ENCODE measurements at places on chromosomes 4 and X.

- DNase-seq = no peak
Measured at GRCh38 chr4:186628058-186628711, 72.8 kb upstream of the MTNR1A start.

- no peak for DNase-seq
Measured at GRCh38 chr4:9832640-9833039, 51.2 kb downstream of the DRD5 start.

DNA sequence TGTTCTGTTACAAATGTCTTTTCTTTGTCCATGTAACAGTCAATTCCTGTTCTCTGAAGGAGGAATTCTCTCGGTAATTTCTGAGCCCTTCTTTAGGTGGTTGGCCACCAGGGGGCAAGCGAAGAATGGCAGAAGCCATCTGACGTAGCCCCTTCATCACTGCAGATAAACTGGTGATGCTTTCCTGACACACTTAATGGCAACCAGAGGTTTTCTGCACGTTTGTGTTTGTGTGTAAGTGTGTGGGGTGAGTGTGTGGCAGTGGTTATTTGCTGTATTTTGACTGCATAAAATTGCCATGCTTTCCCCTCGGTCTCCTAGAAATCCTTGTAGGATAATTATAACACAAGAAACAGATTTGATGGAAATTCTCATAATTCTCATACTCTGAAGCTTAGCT lies 64.8 kb upstream of the STOX2 start:
- peak; percentile 73 for DNase-seq

DNA sequence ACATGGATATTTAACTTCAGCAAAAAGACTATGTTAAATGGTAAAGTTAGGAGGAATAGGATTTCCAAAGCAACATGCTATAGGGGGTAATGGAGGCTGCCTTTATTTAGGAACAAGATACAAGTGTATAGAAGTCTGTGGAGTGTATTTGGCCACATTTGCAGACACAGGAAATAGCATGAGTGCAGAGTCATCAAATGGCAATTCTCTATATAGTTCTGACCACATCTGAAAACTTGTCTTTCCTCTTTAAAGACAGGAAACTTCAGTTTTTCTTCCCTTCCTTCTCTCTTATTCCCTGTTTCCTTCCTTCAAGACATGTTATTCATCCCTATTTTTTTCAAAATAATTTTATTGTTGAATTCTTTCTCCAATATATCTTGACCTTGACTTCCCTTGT lies 119.3 kb upstream of the PITX2 start:
- no peak for DNase-seq

DNA sequence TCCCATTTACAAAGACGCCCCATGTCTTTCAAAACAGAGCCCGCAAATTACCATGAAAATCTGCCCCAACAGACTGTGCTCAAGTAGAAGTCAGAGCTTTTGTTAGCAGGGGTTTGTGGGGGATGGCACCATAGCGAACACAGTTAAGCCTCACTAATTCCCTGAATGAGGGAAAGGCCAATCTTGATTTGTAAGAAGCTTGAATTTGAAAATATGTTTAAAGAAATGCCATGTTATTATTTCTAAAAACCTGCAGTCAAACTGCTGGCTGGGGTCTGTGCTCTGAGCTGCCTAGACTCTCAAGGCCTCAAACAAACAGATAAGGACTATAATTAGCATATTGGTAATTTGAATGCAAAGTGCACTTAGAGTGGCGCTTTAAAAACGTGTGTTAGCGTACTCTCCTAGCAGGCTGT lies 9.4 kb upstream of the PAK3 start:
- no peak for DNase-seq

- no peak for DNase-seq
Measured at GRCh38 chrX:18769812-18770573, 62.5 kb downstream of the PPEF1 start.

DNA sequence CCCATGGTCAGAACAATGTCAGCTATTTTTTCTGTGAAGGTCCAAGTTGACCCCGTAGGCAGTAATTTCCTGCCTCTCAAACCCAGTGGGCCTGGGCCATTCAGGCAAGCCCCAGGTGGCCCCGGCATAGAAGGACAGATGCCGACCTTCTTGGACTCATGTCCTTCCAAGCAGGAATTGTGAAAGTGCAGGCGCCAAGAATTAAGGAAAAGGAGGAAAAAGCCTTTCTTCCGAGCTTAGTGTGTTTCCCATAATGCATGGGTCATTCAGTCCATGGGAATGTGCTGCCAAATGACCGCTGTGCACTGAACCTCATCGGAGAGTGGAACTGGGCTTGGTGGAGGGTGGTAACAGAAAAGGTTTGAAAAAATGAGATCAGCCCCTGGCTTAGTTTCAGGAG lies 196.5 kb upstream of the HS3ST1 start:
- DNase-seq = no peak

DNA sequence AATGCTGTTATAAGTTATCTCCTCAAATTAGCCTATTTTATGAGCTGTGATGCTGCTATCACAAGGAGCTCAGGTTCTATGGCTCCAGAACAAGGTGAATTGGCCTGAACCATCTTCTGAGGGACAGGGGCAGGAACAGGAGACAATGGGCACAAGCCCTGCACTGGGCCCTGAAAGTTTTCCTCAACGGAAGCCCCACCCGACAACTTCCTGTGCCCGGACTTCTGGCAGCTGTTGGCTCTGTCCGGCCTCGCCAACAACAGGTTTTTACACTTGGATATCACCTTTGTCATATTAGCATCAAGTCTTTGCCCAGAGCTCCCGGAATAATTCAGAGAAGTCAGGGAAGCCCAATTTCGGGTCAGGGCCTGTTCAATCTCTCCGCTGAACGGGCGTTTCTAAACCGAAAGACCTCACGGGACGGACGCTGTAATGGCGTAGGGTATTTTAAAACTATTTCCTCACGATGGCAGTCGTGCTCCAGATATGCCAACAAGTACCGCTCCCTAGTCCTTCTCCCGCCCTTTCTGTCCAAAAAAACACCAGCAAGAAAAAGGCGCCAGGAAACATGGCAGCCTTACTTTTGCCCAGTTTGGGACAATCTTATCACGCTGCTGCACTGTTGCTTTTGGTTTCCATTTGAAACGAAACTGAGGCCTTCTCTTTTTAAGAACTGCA lies 201.0 kb upstream of the STK26 start:
- no peak for DNase-seq

DNA sequence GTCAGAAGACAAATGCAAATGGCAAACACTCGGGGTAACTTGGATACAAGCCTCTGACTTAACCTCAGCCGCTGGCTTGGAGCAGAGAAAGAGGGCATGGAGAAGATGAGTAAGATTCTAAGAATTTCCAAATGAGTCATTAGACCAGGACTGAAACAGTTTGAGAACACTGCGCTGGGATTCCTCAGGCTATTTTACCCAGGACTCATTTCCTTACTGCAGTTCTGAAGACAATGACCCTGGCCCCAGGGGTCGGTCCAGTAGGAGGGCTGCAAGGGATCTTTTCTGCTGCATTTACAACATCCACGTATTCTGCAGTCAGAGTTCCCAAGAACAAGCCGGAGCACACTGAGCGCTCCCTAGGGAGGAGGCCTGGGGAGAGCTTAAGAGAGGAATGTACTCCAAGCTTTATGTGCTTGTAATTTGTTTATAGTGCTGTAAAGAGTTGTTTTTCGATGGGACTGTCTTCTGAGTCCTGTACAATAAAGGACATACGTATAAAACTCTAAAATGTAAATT lies 27.3 kb upstream of the SORBS2 start:
- DNase-seq = no peak

- DNase-seq = no peak
Measured at GRCh38 chrX:100447655-100448397, 37.8 kb upstream of the PCDH19 start.

- DNase-seq = no peak
Measured at GRCh38 chr4:76987153-76987591, 37.6 kb downstream of the SEPTIN11 start.

- DNase-seq = peak; percentile 14
Measured at GRCh38 chr4:62191451-62192240, 991.5 kb downstream of the ADGRL3 start.

- DNase-seq = peak; percentile 19
Measured at GRCh38 chr4:153651116-153651515, 33.0 kb upstream of the TLR2 start.

- DNase-seq = no peak
Measured at GRCh38 chrX:45295259-45295986, 94.7 kb upstream of the DIPK2B start.

DNA sequence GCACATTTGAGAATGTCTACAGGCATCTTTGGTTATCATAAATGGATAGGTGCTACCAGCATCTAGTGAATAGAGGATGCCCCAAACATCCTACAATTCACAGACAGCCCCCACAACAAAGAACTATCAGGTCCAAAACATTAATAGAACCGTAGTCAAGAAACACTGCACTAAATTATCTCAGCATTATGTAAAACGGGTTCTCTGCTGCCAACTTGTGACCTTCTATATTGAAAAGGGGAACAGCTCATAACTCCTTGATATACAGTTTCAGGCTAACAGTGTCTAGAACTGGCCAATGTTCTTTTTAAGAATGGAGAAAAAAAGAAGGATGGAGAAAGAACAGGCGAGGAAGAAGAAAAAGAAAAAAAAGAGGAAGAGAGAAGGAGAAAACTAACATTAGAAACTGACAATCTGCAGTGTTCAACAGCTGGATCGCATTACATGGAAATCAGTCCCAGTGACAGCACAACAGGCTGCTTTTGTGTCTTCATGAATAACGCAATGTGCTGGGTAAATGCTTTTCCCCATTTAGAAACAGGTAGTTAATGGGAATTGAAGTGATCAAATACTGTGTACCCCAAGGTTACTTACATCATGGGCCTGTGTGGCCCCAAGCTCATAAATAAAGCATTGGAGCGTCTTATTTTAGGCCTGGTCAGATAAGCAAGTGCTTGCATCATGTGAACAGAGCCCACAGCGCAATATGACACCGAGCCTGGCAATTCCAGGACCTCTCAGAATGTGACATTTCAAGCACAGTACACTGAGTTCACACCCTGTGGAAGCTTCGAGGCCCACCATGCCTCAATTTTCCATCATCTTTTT lies 339.5 kb downstream of the DHX15 start:
- no peak for DNase-seq

- no peak for DNase-seq
Measured at GRCh38 chr4:63583561-63583960, 825.7 kb downstream of the TECRL start.

GRCh38 chrX:1932231-1932630 lies 317.4 kb downstream of the ASMT start:
- no peak for DNase-seq

DNA sequence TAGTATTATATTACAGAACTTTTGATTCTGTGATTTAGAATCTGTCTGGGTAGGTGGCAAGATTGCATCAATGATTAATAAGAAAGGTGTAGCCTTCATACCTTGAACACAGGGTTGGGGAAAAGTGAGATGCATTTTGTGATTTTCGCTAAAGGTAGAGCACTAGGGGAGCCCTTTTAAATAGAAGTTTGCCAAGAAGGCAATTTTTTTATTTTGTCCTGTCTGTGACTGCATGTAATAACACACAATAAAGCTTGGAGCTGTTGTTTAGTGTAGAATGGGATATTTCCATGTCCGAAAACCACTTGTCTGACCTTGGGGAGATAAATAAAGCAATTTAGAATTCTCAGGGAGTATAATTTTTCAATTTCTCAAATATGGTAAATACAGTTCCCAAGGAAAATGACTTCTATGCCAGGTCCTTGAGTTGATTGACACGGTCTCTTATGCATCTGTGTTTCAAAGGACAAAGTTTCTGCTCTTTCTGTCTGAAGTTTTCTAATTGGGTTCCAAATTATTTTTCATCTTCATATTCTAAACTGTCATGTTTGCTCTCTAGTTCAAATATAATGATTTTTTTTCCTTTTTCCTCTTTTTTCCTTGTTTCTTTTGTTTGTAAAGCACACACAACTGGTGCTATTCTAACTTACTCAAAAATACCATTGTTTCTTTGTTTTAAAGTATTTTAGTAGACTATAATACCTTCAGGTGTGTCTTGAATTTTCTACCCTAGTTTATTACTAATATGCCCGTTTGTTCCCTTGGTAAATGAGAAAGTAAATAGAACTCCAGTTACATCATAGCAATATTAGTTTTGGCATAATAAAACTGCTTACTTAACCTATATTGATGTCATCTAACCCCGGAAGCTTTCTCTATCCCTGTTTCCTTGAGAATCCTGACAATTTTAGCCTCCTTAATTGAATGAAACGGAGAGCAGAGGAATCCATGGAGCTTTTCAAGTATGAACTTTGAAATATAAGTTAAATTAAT lies 87.8 kb upstream of the BMPR1B start:
- no peak for DNase-seq

- no peak for DNase-seq
Measured at GRCh38 chrX:10120828-10121227, 35.9 kb upstream of the CLCN4 start.

GRCh38 chr4:176883681-176884418 lies 91.1 kb upstream of the VEGFC start:
- no peak for DNase-seq

DNA sequence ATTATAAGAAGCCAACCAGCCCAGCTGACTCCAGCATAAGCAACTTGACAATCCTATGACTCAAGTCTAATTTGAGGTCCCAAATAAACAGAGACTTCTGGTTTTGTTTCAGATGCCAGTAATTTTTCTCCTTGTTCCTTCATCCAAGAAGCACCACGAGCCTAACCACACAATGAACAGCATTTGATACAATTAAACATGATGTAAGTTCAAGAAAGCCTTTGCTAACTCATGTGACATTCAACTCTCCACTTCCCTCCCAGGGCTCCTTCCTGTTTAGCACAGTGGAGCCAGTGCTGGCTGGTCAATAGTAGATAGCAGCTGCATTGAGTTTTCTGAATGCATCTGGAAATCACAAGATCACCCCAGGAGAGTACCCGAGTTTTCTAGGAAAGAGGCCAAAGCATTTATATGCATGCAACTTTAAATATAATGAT lies 206.3 kb downstream of the ARHGAP24 start:
- DNase-seq = no peak

DNA sequence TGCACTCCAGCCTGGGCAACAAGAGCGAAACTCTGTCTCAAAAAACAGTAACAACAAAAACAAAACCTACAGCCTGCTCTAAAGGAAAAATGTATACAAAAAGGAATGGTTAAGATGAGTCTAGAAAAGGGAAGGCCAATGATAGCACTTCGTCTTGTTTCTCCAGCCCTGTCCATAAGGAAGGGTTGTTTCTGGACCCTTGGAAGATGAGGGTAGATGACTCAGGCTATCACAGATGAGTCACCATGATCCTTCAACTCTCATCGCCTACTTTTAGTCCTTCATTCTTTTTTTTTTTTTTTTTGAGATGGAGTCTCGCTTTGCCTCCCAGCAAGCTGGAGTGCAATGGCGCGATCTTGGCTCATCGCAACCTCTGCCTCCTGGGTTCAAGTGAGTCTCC lies 8.8 kb downstream of the PLA2G12A start:
- no peak for DNase-seq

DNA sequence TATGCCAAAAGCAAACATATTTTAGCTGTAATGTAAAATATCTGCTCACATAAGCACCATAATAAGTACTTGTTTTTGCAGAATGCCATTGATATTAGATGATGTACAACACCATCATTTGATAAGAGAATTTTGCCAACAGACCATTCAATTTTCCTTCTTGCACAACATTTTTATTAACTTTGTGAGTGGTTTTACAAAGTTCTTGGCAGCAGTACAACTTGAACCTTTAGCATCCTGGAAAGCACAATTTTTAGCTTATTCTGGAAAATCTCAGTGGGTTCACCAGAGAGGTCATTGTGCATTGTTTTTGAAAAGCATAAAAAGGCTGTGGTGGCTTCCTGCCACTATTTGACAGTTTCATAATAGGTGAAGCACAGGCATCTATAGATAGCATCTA lies 26.4 kb upstream of the REPS2 start:
- DNase-seq = no peak

- DNase-seq = no peak
Measured at GRCh38 chrX:72101597-72102037, 30.1 kb downstream of the RTL5 start.

Measured in cerebellum (tissue), 4 donors.